ENCODE measurements at places on chromosomes 6 and 20.

GRCh38 chr6:89952105-89952671 lies 57.9 kb downstream of the GJA10 start:
- DNase-seq, result no peak

DNA sequence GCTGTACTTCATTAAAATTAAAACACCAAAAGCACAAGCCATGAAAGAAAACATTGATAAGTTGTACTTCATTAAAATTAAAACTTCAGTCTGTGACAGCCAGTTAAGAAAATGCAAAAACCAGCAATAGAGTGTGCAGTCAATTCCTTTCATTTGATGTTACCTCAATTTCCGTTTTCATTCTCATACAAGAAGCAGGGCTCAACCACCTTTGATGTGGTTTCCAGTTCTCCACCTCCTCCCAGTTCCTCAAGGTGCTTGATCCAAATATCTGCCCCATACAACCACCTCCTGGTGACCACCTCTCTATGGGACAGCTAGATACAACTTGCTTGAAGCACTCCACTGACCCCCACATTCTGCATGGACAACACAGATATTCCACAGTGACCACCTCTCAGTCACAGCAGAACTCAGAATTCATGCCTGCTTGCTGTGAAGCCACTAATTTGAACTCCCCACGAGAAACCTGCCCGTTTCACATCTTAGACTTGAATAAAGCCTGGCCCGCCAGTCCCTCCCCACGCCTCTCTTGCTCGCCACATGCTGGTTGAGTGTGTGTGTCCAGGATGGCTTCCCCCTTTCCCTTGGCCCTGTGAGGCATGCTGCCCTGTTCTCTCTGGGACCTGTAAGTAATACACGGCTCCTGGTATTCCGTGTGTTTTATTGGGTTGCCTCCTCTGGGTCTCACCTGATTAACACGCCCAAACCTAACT lies 66.1 kb downstream of the FAM50B start:
- DNase-seq, result no peak

- DNase-seq, result no peak
These were observed 70.1 kb downstream of the ZNF292 start for GRCh38 chr6:87225511-87225910.

- no peak for DNase-seq
These were observed 868 bp downstream of the MC3R start for GRCh38 chr20:56249244-56249955.

DNA sequence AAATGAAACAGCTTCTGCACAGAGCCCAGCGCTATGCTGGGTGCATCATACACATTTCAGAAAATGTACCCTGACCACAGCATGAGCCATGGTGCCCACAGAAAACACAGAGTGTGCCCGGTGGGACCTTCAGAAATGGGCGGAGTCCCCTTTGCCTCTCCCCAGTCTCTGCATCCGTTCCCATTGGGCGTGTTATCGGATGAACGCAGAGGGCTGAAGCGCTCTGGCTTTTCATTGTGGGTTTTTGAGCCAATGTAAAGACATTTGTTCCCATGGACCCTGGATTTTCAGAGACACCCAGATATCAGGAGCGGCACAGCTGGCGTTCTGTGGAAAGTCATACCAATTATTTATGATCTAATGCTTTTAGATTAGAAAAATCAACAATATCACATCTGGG lies 99.8 kb downstream of the DACT2 start:
- DNase-seq, result no peak

DNA sequence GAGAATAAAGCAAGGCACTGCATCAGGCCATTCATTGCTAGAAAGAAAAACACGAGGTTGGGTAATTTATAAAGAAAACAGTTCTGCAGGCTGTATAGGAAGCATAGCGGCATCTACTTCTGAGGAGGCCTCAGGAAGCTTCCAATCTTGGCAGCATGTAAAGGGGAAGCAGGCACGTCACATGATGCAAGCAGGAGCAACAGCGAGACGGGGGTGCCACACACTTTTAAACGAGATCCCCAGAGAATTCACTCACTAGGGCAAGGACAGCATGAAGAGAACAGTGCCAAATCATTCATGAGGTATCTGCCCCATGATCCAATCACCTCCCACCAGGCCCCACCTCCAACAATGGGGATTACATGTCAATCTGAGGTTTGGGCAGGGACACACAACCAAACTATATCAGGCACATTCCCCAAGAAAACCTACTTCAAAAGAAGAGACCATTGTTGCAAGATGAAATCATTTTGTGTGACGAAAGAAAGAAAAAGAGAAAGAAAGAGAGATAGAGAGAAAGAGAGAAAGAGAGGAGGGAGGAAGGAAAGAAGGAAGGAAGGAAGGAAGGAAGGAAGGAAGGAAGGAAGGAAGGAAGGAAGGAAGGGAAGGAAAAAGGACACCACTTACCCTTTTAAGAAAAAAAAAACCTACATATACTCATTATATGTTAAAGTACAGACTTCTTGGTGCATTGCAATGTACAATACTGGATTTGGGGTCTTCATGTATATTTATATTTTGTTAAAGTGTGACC lies 95.9 kb upstream of the PLEKHG1 start:
- DNase-seq, result no peak

DNA sequence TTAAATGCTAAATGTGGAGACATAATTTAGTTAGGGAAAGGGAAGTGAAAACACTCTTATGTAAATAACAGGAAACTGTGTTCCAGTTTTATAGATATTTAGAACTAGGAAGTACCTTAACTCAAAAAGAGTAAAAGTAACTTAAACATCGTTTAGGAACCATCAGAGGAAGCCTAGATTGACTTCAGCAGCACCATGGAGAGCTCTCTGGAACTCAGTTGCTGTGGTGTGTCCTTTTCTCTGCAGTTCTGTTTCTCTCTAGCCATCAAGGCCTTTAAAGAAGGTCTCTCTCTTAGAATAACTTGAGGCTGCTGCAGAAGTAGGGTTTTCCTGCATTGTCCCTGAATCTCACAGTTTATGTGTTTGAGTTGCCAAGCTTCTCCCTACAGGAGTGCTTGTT lies 26.9 kb downstream of the CLVS2 start:
- no peak for DNase-seq

DNA sequence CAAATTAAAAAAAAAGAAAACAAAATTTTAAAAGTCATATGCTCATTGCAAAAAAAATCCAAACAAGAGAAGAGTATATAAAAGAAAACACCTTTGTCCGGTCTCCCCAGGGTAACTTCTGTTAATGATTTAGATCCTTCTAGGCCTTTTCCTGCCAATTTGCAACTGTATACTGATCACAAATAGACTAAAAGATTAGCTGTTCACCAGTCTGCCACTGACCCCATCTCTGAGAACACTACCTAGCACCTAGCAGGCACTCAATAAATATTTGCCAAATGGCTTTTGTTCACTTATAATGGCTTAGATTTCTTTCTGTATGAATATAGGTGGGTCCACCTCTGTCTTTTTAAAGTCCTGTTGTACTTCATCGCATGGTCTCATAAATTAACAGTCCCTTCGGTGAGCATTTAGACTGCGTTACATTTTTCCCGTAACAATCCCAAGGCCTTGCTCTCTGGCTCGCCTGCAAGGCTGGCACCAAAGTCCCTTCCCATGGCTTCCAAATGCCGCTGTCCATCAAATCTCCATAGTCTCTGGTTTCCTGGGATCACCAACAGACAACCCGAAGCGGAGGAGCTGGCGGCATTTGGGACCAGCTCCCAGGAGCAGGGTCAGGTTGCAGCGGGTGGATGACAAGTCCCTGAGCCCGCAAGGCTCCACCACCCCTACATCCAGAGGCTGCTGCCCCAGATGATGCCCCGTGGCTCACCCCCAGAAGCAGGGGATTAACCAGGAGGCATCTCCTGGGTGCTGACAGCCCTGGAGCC lies 11.8 kb downstream of the JPH2 start:
- DNase-seq, result no peak

GRCh38 chr20:50980071-50980681 lies 21.6 kb downstream of the MOCS3 start:
- no peak for DNase-seq

GRCh38 chr20:38219006-38219950 lies 41.3 kb downstream of the KIAA1755 start:
- no peak for DNase-seq

GRCh38 chr20:48875914-48876240 lies 45.6 kb upstream of the ARFGEF2 start:
- DNase-seq, result no peak

DNA sequence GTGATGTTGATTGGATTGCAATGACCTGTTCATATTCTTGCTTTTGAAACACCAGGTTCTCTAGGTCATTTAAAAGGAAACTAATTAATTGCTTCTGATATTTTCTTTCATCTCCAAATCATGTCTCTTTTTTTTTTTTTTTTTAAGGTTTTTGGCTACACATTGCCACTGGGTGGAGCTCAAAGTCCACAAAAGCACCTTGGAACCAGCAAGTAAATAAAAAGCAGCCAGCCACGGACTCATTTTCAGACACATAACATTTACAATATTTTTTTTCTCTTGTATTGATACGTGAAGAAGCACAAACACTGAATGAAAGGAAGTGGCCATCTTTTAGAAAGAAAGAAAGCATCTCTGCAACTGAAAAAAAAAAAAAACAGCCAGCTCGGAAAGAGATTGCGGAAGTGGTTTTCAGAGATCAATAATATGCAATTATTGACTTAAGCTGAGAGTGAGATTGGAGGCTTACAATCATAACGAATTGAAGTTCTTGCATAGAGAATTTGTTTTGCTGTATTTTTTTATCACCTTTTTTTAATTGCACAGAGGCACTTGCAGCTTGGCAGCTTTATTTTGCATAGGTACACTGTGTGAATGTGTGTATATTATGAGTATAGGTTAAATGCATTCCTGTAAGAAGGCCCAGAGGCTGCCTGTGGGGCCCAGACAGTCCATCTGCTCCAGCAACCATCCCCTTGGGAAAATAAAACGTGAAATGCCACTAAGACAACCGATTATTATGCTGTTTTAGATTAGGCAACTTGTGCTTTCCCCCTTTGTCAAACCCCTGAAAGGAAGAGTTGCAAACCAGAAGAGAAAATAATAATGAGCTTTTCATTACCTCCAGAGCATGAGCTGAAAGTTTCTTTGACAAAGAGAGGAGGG lies 28.2 kb downstream of the CGA start:
- DNase-seq, result peak; percentile 67

GRCh38 chr6:52285177-52286068 lies 881 bp upstream of the MCM3 start:
- DNase-seq, result no peak

GRCh38 chr6:106974336-106974998 lies at the start of gene CD24:
Gene CD24 (minus strand): TSS chr6:106974729. CDS start chr6:106974646, 83 bp downstream.
- DNase-seq, result peak; percentile 88

DNA sequence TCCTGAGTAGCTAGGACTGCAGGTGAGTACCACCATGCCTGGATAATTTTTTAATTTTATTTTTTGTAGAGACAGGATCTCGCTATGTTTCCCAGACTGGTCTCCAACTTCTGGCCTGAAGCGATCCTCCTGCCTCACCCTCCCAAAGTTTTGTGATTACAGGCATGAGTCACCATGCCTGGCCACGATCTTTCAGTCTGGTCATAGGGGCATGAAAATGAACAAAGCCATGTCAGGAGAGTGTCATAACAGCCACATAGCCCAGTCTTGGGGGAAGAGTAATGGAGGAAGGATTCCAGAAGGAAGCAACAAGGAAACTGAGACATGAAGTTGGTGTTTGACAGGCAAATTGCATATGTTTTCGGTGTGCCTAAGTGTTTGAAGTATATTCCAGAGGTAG lies 17.0 kb upstream of the SNX3 start:
- no peak for DNase-seq

DNA sequence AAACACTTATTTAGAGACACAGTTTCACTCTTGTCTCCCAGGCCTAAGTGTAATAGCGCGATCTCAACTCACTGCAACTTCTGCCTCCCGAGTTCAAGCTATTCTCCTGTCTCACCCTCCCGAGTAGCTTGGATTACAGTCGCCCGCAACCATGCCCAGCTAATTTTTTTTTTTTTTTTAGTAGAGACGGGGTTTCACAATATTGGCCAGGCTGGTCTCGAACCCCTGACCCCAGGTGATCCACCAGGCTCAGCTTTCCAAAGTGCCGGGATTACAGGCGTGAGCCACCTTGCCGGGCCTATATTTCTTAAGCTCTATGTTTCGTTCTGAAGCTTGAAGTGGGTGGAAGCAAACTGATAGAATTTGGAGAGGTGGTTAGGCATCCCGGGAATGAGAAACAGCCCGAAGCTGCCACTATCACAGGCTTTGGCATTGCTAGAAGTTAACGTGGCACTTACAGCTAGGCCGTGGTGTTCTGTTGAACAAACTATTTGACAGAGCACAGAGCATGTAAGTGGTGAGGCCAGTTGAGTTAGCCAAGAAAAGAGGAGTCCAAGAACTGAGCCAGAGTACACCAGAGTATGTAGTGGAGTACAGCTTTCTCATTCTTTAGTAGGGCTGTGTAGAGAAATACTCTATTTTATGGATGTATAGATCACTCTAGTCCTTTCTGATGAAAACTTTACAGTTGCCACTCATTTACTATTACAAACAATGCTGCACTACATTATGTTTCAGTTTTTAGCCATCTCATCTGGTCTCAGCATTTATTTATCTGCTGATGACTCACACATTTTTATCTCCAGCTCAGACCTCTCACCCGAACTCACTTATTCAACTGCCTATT lies 62.0 kb upstream of the HFE start:
- DNase-seq, result no peak

DNA sequence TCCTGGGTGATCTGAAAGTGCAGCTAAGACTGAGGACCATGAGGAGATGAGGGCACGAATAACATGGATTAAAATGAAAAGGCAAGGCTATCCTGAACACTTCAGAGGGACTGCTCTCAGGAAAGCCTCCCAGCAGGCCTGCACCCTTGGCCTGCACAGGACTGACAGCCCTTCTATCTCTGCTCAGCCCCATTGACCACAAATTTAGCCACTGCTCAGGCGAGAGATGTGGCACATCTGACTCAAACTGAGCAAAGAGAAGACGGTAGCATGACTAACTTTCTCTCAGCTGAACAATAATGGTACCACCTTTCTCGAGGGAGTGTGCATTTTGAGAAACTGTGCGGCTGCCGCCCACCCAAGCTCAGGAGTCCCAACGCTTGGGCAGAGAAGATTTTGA lies 257.5 kb downstream of the ADGB start:
- DNase-seq, result no peak

DNA sequence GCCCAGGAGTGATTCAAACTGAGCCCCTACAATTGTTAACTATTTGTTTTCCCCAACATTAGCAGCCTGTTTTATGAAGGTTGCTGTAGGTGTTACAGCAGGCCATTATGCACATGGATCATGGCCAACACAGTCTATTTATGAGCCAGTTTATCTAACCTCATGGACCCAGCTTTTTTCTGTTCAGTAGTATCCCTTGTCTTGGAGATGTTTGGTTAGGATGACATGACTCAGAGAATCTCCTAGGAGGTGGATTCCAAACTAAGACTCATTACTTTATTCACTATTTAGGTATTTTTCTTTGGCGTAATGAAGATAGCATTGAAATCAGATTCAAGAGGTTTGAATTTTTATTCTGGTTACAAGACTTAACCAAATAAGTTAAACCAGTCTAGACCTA lies 62.8 kb upstream of the TFB1M start:
- no peak for DNase-seq

- DNase-seq, result peak; percentile 73
These were observed 56.7 kb downstream of the APCDD1L start for GRCh38 chr20:58458342-58459057.

GRCh38 chr6:80940571-80940970 lies 811.9 kb downstream of the TENT5A start:
- no peak for DNase-seq
